ENCODE measurements at places on chromosomes 1 and 21.

GRCh38 chr21:41680444-41681347, 86.2 kb downstream of the RIPK4 start:
- no peak for DNase-seq

GRCh38 chr1:206582971-206583706, 29.1 kb downstream of the EIF2D start:
- DNase-seq, result no peak

GRCh38 chr1:245500546-245500945, 345.8 kb downstream of the KIF26B start:
- peak; percentile 60 for DNase-seq

DNA sequence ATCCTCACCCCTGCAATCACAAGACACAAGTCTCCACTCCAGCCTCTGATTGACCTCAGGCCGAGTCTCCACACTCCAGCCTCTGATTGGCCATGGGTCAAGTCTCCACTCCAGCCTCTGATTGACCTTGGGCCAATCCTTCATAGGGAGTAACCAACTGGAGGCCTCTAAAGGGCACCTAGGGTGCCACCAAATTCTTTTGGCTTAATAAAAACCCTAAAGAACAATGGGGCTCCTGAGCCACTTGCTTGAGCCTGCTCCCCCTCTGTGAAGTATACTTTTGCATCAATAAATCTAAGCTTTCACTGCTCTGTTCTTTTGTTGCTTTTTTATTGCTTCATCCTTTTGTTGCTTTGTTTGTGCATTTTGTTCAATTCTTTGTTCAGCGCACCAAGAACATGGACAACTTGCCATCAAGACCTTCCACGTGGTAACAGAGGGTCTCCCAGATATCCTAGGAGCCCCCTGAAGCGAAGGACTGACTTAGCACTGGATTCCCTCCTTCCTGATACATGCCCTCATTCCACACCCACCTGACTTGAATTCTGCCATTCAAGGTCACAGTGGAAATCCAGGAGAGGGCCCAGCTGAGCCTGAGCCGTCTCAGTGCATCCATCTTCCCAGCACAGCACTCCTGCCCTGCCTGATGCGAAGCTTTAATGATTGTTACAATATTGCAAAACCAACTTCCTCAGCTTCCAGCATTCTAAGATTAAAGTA, 152.9 kb downstream of the NPHP4 start:
- DNase-seq, result no peak

- no peak for DNase-seq
Observed at GRCh38 chr1:111593403-111594305, 25.9 kb upstream of the RAP1A start.

DNA sequence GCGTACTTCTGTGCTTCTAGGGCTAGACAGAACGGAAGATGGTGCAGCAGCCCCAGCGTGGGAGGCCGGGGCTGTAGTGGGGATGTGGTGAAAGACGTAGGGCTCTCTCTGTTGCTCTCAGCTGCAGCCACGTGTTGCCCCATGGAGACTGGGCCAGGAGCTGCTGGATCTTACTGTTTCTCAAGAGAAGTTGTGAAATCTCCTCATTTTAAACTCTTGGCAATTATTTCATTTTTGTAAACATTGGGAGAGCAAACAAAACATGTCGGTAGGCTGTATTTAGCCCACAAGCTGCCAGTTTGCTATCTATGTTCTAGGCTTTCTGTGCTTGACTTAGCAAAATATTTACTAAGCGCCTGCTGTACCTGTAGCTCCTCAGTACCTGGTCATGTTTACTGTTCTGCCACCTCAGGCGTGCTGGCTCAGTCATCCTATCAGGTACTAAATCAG, 15.9 kb upstream of the ELOA start:
- peak; percentile 95 for DNase-seq

DNA sequence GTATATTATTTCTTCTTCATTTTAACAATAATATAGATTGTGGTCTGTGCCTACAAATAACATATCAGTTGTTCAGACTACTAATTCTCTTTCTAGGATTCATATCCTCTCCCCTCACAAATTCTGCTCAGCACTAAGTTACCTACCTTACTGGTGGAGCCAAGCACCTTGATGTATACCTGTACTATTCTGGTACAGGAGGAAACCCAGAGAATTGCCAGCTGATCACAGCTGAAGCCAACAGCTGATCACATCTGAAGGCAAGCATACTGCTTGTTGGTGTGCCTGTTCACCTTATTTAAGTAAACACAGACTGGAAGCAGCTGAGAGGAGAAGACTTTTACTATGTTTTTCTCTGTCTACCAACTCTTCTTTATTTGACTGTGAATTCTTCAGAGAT, 101.8 kb downstream of the PBX1 start:
- no peak for DNase-seq
